ENCODE measurements at places on chromosomes 7 and 10.

DNA sequence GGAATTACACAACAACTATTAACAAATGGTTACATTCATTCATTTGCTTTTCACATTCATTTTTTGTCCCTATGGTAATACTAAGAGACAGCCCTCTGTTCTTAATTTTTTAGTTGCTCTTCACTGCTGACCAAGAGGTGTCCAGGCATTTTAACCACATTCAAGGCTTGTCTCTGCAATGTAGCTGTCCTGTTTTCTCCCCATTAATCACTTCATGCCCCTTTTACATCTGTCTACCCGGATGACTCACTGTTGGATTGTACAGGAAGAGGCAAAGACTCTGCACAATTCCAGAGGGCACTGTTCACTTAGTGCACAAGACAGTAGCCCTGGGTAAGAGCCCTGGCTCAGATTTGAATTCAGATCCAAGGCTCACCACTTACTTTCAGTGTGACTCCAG is 168.5 kb downstream of the NOC3L start:
- no peak for DNase-seq

GRCh38 chr7:139886899-139887298 is 57.8 kb downstream of the TBXAS1 start:
- DNase-seq, result no peak

DNA sequence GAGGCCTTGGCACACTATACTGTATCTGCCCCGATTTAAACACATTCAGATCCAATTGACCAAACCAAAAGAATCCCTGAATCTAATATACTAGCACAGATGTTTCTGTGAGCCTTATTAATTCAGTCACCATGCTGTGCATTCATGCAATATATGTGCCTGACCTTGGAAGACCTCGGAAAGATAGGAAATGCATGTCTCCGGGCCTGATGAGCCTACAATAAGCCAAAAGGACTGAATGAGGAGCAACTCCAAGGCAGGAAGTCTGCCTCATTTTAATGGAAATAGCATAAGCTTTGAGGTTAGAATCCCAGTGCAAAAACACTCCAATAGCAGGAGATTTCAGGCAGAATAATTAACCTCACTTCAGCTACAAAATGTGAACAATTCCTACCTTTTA is 316.7 kb downstream of the LRRTM3 start:
- no peak for DNase-seq

- DNase-seq, result no peak
These were observed 131.0 kb downstream of the ST7 start for GRCh38 chr7:117084286-117084685.

DNA sequence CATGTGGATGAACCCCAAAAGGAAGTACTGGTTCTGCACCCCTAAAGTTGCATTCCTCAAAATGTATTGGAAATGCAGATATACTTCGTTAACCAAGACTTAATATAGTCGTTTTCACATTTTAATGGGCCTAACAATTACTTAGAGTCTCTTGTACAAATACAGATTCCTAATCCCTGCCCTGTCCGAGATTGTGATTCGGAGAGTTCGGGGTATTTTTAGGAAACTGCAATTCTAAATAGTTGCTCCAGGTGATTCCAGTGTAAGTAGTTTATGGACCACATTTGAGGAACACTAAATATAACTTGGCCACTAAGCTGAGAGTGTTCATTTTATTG is 830 bp downstream of the TRUB1 start:
- no peak for DNase-seq

DNA sequence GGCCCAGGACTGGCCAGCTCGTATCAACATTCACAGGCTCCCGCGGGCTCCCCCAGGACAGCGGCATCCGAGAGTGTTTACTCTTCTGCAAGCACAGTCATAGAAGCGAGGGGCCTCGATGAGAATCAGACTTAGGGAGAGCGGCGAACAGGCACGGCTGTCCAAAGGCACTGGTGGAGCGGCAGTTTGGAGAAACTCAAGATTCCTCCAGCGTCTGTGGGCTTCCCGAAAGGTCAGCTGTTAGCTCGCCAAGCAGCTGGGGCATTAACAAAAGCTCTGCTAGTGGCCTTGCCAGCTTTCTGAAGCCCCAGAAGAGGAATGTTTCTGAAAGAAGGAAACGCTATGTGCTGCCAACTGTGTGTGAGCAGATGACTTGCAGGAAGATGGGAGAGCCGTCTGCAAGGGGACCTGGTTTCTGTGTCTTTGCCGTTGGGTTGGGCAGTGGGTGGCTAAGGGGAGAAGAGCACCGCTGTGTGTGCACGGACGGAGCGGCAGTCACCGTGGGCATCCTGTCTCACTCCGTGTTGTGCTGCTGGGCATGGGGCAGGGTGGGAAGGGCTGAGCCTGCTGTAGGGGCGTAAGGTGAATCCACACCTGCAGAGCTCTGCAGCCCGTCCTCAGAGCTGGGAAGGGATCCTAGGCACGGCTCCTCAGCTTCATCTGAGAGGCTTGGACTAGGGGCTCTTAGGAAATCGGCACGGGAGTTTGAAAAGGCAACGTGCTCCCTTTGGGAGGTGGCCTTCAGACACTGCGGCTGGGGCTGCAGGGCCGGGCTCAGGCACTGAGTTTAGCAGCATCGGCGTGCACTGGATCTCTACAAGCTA is 42.1 kb downstream of the AMZ1 start:
- no peak for DNase-seq

DNA sequence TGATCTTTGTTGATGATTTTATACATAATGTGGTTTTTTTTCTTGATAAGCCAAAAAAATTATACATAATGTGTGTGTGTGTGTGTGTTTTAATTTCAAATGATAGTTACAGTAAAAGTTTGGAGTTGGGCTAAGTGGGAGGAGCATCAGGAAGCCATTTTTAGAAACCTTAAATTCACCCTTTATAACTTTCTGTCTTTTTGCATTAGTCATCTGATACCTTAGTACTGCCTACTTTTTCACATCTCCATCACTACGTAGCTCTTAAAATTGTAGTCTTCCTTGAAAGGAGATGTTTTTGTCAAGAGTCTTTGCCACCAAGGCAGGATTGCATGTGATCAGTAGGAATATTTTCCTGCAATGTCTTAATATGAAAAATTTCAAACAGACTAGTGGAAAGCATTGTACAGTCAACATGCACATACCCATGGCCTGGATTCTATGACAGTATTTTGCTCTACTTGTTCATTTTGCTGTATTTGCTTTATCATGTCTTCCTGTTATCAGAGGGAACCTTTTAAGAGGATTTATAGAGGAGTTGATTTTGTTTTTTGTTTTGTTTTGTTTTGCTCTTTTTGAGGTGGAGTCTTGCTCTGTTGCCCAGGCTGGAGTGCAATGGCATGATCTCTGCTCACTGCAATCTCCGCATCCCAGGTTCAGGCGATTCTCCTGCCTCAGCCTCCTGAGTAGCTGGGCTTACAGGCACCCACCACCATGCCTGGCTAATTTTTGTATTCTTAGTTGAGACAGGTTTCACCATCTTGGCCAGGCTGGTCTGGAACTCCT is 67.3 kb downstream of the DAGLB start:
- no peak for DNase-seq

Measured in hematopoietic multipotent progenitor cell treated with erythropoietin and hydrocortisone succinate and interleukin-3 and kit ligand, for 17 days (in vitro differentiated cells).